ENCODE measurements at places on chromosomes 3 and 15.

GRCh38 chr3:113677737-113678136 is 18.7 kb downstream of the USF3 start:
- DNase-seq, result no peak

DNA sequence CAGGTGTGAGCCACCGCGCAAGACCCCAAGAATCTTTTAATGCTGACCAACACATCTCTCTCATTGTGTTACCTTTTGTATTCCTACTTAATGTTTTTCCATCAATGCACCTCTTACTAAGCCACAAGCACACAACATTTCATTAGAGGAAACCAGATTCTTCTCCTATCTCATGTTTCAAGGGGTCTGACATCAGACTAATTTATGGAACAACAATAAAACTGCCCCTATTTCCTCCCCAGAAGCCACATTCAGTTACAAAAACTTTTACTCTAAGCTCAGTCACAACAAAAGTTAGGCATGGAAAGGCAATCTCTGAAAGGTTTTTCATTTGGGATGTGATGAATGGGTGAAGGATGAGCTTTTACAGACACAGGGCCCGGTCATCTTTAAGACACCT is 251.8 kb downstream of the MAGI1 start:
- no peak for DNase-seq

DNA sequence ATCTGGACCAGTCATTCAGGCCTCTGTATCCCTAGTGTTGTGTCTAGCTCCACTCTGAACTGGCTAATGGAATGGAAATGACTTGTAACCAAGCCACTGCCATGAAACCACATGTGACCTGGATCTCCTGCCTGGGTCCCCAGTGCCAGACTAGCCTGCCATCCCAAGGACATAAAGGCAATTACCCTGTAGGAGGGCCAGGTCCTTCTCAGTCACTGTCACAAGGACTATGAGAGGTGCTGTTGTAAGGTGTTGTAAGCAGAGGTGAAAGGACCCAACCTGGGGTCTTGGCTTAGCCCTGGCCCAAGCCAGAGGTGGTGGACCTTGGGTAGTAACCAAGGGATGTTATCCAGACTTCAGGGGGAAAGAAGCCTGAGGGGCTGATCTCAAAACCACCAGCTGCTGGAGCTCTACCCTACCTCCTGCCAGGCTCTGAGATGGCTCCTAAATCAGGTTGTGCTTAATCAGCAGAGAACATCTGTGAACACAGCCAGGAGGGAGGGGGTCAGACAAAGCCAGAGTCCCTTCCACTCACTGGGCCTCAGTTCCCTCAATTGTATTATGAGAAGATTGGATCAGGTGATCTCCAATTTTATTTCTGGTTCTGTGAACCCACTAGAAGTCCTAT is 15.7 kb upstream of the KLHL24 start:
- no peak for DNase-seq

DNA sequence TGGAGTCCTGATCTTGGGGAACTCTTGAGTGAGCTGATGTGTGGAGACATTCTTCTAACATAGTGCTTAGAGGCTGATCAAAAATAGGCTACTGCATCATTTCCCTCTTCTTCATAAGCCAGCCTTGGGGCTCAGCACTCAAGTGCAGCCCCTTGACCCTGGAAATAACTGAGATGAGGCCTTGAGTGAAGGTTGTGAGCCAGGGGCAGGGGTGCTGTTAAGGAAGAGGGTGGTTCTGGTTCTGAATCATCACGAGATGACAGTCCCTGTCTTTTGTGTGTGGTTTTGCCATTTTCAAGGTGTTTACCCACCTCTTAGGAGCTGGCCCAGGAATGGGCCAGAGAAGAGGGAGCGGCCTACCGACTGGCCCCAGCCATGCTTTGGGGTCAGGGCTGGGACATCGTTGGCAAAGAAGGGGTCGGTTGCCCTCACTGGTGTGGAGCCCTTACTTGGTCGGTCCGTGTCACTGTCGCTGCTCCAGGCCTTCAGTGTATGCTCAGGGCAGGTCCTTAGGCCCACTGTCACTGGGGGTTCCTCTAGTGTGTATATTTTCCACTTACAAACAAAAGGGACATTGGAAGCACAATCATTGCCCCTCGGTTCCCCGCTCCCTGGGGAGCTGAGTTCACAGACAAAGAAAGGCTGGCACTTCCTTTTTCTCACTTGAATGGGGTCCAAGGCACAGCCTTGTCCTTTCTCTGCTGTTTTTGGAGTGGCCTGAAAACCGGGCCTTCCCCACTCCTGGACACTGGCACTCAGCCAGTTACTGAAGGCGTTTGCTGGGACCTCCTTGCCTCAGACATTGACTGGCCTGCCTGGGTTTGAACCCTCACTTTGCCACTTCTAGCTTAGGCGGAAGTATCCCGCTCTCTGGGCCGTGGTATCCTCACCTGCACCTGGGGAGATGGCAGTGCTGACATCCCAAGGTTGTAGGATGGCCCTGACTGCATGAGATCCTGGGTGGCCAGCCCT is 46.6 kb downstream of the SLC6A6 start:
- no peak for DNase-seq

GRCh38 chr3:45659661-45660566 is 29.3 kb upstream of the SACM1L start:
- DNase-seq, result peak; percentile 13

GRCh38 chr3:45387636-45388348 is 584 bp upstream of the LARS2 start:
- no peak for DNase-seq

GRCh38 chr3:128235207-128235926 is 82.1 kb downstream of the EEFSEC start:
- DNase-seq, result no peak

DNA sequence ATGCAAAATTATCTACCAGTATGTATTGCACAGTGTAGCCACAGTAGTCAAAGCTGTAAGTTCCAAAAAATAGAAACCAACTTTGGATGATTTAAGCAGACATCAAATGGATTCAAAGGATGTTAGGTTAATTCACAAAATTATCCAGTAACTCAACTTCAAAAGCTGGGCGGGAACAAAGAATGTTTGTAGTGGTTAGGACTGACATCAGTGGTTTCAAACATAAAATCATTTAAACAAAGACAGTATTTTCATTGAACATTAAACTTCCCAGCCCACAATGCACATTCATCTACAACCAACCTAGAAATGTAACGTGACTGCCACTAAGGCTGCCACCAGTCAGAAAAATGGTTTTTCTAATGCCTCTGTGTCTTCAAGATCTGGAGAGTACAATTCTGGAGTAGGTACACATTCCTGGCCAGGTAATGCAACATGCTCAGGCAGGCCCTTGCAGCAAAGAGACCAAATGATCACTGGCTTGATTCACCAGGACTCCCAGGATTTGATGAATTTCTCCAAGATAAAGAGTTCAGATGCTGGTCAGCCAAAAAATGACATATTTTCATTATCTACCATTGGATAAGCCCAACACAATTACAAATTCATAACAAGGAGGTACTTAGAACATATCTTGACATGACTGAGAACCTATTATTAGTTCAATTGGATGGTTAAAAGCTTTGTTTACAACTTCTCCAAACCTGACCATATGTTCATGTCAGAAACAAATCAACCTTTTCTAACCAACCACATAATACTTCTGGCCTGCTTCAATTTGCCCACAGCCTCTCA is 189.8 kb upstream of the CNTN4 start:
- DNase-seq, result no peak

DNA sequence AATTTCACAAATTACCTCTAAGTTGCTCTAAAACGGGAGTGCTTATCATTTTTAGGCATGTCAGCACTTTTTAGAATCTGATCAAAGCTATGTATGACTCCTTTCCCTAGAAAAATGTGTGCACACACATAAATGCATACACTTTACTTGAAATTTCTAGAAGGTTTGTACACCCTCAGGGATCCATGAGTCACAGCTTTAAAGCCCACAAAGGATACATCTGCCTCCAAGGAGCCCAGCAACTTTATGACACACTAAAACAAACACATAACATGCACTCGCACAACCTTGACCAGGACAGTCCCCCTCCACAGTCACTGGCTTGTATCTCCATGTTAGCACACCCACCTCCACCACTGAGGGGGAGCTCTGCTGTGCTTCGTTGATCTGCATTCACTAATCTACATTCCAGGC is 722.0 kb upstream of the CFAP20DC start:
- no peak for DNase-seq

DNA sequence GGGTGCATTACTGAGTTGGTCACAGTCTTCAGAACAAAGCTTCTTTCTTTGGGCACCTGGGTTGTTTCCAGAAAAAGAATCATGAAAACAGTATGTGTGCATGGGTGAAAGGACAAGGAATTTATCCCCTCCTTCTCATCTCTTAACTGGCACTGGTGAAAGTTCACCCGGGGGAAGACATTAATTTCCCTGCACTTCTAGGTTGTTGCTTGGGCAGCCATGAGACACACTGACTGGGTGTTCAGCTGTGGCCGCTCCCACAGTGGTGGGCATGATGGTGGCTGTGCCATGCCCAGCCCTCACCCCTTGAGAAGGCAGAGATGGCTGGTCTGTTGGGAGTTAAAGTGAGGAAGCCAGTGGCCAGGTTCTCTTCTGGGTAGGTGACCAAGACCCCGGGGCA is 16.6 kb upstream of the KY start:
- DNase-seq, result no peak

DNA sequence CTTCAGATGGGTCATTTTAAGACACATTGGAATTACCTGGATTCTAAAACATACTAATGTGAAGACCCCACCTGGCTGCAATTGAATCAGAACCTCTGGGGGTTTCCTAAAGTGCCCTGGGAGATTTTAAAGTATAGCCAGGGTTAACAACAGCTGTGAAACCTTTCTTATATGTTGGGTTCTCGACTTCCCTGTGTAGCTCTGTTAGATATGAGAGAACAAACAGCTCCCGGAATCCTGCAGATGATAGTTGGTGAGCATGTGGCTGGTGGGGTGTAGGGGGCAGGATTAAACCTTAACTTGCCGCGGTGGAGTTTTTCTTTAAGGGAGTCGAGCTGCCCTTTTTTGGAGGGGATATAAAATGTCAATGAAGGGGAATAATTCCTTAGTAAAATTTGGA is 12.1 kb downstream of the PLCL2 start:
- no peak for DNase-seq

DNA sequence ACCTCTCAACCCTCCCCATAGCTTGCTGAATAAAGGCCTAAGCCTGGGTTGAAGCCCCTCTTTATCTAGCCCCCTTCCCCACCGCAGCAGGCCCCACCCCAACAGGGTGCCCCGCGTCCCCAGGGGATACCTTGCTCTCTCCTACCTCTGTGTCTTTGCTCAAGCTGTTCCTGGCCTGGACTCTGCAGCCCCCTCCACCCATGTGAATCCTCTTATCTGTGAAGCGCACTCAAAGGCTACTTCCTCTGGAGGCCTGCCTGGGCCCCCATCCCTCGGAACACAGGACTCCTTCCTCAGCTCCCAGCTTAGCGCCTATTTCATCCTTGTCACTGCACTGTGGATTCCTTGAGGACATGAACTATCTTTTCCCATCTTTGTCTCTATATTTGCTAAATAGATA is 61.4 kb upstream of the HERC1 start:
- DNase-seq, result no peak

GRCh38 chr3:158794936-158795518 is 6.8 kb upstream of the MFSD1 start:
- DNase-seq, result no peak

DNA sequence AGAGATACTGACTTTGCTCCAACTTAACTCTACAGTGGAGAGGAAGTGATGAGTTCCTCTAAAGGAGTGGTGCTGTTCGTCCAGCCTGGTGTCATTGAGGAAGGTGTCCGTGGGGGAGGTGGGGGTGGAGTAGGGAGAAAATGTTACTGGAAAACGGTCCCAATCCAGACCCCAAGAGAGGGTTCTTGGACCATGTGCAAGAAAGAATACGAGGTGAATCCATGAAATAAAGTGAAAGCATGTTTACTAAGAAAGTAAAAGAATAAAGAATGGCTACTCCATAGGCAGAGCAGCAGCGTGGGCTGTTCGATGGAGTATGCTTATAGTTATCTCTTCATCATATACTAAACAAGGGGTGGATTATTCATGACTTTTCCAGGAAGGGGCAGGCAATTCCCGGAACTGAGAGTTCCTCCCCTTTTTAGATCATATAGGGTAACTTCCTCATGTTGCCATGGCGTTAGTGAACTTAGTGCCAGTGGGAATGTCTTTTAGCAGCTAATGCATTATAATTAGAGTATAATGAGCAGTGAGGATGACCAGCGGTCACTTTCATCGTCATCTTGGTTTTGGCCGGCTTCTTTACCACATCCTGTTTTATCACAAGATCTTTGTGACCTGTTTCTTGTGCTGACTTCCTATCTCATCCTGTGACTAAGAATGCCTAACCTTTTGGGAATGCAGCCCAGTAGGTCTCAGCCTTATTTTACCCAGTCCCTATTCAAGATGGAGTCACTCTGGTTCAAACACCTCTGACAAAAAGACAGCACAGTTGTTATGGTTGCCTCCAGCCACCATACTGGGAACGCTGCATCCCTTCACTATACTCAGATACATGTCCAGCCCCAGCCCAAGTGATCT is 38.6 kb downstream of the CLEC3B start:
- peak; percentile 67 for DNase-seq

GRCh38 chr3:183692436-183692835 is 5.2 kb upstream of the YEATS2 start:
- no peak for DNase-seq

DNA sequence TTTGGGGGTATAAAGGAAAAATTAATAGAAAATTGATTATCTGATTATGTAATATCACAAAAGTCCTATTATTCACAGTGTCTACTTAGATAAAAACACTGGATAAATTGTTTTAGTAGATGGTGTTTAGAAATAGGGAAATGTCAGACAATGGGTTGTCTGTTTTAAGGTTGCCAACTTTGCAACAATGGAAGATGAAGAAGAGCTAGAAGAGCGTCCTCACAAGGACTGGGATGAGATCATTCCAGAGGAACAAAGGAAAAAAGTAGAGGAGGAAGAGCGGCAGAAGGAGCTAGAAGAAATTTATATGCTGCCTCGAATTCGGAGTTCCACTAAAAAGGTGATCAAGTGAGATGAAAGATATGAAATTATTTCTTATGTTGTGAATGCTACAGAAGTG is 84.0 kb downstream of the CHD2 start:
- no peak for DNase-seq

GRCh38 chr3:78434801-78435200 is 1333.0 kb downstream of the ROBO1 start:
- no peak for DNase-seq

DNA sequence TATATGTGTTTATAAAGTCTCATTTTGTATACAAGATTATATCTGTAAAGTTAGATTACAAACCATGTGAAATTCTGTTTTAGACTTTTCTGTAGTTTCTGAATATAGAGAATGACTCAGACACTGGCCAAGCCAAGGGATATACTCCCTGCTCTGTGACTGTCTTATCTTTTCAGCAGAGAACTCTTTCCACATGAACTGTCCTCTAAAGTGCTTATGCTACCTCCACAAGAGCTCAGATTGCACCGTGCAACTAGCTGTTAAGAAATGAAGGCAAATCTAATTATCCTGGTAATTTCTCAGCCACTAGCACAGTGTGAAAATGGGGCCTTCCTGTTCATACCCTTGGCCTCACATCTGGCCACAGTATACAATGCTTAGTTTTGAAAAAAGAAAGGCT is 44.3 kb upstream of the CPNE4 start:
- DNase-seq, result no peak

- no peak for DNase-seq
These were observed 246.9 kb upstream of the TLE3 start for GRCh38 chr15:70344666-70345065.

Measured in activated naive CD8-positive, alpha-beta T cell treated with anti-CD3 and anti-CD28 coated beads for 36 hours (primary cell).